ENCODE measurements at places on chromosomes 5 and 9.

GRCh38 chr9:119677811-119678505, 308.7 kb upstream of the BRINP1 start:
- no peak for DNase-seq

DNA sequence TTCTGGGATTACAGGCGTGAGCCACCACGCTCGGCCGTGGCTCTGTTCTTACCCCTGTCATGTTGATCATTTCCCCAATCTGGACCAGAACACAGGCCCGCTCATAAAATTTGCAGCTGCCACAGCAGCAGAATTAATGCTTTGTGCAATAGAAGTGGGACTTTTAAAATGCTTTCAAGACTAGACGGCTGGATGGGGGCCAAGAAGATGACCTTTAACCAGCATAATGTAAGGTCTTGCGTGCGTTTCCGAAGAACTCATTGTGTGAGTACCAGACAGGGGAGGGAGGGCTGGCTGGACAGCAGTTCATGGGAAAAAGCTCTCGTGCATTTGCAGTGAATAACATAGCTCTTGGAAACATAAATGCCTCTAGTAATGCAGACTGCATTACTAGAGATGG, 3.5 kb upstream of the WDR38 start:
- no peak for DNase-seq

DNA sequence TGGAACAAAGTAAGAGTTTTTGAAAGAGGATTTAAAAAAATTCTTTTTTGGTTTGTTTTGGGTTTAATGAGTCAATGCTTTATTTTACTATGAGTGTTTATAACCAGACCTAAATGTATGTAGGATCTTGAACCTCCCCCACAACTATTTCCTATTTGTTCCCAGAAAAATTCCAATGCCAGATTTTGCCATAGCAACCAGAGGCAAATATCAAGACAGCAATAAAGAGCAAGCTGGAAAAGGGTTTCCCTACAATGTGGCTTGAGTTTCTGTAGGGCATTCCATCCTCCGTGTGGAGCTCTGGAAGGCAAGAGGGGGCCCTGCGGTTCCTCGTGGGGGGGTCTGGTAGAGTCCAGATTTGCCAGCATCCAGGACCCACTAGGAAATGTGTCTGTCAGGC, 27.8 kb upstream of the GDNF start:
- DNase-seq, result no peak

DNA sequence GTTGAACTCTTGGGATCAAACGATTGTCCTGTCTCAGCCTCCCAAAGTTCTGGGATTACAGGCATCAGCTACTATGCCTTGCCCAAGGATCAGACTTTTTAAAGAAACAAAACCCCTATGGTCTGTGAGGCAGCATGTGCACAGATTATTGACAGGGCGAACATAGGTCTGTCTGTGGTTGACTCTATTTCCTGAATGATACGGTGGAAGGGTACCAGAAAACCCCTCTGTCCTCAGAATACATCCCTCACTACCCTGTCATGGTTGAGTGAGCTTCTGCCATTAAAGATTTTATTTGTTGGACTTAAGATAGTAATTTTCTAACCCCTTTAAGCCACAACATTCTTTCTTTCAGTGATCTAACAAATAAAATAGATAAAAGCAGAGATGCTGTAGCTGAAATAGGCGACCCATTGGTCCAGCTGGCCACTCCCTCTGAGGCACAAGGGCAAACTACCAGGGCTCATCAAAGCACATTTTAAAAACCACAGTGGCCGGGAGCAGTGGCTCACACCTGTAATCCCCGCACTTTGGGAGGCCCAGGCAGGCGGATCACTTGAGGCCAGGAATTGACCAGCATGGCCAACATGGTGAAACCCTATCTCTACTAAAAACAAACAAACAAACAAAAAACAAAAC, 84.9 kb upstream of the ANKRD55 start:
- no peak for DNase-seq

- DNase-seq, result no peak
Observed at GRCh38 chr9:113599646-113600022, 136.1 kb downstream of the RGS3 start.

DNA sequence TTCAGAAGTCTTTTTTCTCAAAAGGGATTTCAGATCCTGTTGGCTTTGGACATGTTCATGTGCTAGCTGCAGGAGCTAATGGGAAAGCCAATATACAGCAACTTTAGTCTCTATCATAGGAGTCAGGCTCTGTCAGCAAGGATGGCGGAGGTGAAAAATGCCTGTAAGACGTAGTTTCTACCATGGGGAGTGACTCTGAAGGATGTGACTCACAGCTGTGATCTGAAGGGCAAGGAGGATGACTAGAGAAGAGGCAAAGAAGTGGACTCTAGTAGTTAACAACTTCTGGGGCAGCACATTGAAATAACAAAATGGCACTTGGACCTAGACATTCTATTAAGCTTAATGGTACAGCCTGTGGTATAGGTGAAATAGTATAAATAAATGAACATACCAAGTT, 3.1 kb upstream of the NDUFS4 start:
- DNase-seq, result no peak

- no peak for DNase-seq
Observed at GRCh38 chr9:110623462-110624025, 44.0 kb upstream of the SVEP1 start.

DNA sequence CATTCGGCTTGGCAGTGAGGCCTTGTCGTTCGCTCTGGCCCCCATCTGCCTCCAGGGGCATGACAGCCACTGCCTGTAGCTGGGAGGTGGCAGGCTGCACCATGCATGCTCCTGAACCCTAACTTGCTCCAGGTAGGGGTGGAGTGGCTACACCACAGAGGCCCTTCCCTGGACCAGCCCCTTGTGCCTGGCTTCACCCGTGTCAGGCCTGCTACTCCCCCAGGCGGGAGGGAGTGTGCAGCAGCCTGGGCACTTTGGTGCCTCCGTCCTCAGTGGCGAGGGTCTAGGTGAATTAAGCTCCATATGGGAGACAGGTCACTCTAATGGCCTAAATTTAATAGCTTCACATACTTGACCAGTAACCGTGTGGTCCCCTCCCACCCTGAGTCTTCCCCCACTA, 59.4 kb upstream of the LMX1B start:
- no peak for DNase-seq

DNA sequence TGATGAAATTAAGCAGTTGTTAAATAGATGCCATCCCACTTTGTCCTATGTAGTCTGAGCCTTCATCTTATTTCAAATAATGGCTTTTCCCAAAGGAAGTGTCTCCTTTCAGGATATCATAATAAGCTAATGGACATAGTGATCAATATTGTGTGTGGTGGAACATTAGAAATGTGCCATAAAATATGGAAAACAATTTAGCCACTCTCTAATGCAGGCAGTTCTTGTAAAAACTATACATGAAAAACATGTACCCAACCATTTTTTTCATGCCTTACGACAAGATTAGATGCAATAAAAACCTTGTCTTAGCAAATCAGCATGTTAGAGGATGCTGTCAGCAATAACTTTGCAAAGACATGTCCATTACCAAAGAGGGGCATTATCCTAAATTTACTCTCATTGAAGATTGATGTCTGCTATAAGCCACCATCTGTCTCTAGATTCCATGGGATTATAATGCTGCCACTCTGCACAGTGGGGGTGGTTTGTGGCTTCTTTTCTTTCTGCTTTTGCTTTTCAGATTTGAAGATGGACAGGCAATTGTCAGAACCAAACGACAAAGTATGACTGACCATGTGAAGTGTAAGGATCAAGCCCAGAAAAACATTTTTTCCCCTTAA, 724.0 kb upstream of the ZNF608 start:
- no peak for DNase-seq

- no peak for DNase-seq
Observed at GRCh38 chr9:4113711-4114110, 186.2 kb downstream of the GLIS3 start.

- no peak for DNase-seq
Observed at GRCh38 chr5:130231786-130232185, 327.5 kb downstream of the CHSY3 start.

- no peak for DNase-seq
Observed at GRCh38 chr5:137281201-137281600, 217.9 kb downstream of the SPOCK1 start.

Measured in HTR-8/SVneo (cell line).